Kidney epithelial cell (primary cell): ENCODE measurements at places on chromosomes 5 and 9. TPM values are rescaled to one million over a fixed set of nuclear protein-coding genes. Genes with fewer than 3 reads are reported as not detected.
A peak's percentile ranks its signal among the peaks of the same experiment; 100 is the strongest.

Gene STK10
- 23.3 and 24.7 TPM in 2 replicates for total RNA-seq

Gene TAF11L5
- not detected in 2 replicates for total RNA-seq

DNA sequence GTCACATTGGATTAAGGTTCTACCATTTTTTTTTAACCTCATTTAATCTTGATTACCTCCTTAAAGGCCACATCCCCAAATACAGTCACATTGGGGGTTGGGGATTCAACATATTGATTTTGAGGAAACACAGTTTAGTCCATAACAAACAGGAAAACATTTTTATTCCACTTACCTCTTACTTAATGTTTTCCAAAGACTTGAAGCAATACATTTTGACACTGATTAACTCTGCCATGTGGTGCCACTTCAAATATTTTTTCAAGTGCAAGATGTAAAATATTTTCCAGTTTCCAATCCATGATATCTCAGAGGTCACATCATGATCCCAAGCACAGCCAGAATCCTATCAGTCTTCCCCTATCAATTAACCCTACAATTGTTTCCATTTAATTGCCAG, 548.0 kb downstream of the CSNK1G3 start:
- DNase-seq = no peak

GRCh38 chr5:15731699-15732098, 231.7 kb downstream of the FBXL7 start:
- DNase-seq = no peak

- no peak for DNase-seq
Observed at GRCh38 chr5:171541341-171541776, 121.9 kb downstream of the FGF18 start.

Gene IL17B
- total RNA-seq = not detected in 2 replicates

Gene LHFPL2
- total RNA-seq = 33.1 and 39.0 TPM in 2 replicates

Gene TXNDC8
- total RNA-seq = not detected in 2 replicates

Gene CCDC171
- 3.3 and 5.0 TPM in 2 replicates for total RNA-seq

DNA sequence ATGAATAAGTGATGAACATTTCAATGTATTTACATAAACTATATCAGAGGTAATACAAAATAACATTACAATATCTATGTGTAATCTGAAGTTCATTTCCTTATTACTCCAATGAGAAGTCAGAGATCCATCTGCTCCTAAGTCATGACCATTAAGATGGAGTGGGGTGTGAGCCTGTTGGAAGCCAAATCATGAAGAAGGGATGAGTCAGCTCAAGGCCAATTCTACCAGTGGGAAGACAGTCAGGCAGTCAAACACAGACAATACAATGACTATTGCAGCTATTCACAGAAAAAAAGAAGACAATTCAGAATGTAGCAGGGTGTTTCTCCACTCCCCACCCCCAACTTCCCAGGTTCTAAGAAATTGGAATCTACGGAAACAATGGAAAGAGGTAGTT, 155.0 kb downstream of the NFIB start:
- no peak for DNase-seq

GRCh38 chr5:149024477-149024876, 38.4 kb downstream of the SH3TC2 start:
- no peak for DNase-seq

- no peak for DNase-seq
Observed at GRCh38 chr5:181120761-181121160, 10.2 kb downstream of the OR2V1 start.

Gene PCDHA1
- not detected in 2 replicates for total RNA-seq

Gene CXCL14
- total RNA-seq = not detected in 2 replicates

DNA sequence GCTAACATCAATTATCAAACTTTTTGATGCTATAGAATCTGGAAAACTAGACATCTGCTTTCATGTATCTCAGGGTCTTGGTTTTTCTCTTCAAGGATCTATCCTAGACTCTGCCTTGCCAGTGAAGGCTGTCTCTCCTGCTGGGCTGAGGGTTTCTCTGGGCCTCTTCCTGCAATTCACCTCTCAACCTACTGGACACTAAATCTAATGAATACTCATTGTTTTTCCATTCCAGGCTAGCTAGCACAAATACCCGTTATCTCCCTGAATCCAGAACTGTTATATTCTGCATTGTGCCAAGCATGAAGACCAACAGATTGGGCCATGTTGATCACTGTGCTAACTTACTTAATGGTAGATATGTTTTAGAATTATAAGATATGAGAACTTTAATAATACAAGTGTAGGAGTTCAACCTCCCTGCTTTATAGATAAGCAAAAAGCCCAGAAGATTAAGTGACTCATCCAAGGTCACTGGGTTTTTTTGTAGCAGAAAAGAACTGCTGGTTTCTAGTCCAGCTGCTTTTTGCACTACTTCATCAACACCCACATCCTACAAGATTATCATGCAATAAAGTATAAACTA, 56.5 kb upstream of the RNF38 start:
- no peak for DNase-seq

Gene OCLN
- total RNA-seq = 104 TPM in 2 replicates

DNA sequence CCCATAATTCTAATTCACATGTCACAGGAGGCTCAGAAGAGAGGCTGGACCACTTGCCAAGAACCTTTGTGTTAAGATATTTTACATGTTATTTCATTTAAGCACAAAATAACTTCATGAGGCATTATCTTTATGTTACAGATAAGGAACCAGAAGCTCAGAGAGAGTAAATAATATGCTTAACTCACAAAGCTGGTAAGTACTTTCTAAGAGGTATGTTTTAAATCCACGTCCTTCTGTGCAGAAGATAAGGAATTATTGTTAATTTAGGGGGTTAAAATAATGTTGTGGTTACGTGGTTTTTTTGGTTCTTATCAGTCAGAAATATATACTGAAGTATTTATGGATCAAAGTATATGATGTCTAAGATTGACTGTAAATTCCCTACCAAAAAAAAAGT, 8.0 kb downstream of the STRBP start:
- no peak for DNase-seq

Gene PDE4D
- 37.2 and 39.2 TPM in 2 replicates for total RNA-seq

- no peak for DNase-seq
Observed at GRCh38 chr5:106759581-106759980, 911.2 kb downstream of the EFNA5 start.

DNA sequence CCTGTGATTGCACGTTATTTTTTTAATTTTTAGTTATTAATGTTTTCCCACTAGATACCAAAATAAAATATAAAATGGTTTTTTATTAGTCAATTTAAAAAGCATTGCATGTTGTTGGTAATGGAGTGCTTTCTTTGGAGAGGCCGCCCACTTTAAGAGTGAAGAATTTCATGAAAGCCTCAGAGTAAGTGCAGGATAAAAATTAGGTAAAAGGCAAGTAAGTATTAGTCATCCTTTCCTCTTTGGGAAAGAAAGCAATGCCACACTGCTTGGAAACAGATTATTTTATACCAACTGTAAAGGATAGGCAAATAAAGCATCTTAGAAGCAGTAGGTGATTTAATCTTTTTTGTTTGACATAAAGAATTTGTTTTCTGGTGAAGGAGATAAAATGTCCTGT, 62.9 kb downstream of the HSD17B4 start:
- no peak for DNase-seq

Gene SLCO6A1
- not detected in 2 replicates for total RNA-seq

DNA sequence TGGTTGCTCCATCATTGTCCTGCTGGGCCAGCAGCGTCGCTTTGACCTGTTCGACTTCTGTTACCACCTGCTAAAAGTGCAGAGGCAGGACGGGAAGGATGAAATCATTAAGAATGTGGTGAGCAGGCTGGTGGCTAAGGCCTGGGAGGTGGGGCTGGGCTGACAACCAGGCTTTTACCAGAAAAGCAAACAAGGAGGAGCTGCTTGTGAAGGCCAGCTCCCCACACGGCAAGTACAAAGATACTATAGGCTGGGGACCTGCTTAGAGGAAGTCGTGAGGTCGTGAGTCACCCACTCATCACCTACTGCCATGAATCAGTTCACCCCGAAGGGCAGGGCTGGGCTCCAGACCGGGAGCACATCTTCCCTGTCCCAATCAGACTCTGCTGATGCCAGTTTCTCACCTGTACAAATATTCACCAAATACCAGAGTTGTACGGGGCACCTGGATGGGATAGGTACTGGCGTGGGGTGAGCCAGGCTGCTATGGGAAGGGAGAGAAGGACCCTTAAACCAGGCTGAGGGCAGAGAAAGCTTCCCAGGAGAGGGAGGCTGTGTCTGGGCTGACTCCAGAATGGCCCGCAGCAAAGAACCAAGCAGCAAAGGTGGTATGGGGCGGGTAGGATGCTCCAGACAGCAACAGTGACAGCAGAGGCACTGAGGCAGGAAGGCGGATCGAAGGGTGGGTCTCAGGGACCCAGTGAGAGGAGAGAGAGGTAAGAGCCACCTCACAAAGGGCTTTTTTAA, 69.3 kb upstream of the NIPAL4 start:
- peak; percentile 98 for DNase-seq

DNA sequence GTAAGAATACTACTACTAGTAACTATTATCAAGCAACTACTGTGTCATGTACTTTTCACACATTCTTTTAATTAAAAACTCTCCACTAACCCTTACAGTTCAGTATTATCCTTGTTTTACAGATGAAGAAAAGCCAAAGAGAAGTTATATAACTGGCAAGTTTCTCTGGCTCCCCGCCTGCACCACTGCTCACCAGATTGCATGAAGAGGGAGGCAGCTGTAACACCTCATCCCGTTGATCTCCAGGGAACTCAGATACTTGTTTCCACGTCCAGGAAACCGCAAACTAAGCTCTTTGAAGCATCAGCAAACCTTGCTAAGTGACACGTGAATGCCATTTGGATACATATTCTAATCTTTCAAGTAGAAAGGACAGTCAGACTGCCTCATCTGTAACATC, 70.3 kb downstream of the RIGI start:
- DNase-seq = no peak

- DNase-seq = no peak
Observed at GRCh38 chr5:104821606-104822005, 1259.0 kb upstream of the NUDT12 start.

DNA sequence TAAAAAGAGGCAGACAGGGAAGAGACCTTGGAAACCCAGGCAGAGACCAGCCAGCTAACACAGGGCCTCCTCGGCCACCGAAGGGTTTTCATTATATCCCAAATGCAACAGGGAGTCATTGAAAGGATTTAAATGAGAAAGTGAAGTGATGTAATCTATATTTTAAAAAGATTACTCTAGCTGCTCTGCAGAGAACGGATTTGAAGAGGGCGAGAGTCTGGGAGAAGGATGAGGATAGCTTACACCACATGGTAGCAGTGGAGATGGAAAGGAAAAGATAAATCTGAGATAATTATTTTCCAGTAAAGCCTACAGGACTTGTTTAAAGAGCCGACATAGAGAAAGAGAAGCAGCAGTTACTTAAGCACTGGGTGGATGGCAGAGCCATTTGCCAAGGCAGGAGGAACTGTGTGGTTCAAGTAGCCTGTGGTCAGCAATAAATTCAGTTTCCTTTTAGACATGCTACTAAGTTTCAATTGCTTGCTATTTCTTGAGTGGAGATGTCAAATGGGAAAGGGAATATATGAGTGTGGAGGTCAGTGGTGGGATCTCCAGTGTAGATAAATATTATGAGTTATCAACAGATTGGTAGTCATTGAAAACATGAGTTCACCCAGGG, 9.3 kb downstream of the FBN2 start:
- no peak for DNase-seq

GRCh38 chr9:69190086-69190862, 16.2 kb downstream of the TJP2 start:
- DNase-seq = no peak

- peak; percentile 4 for DNase-seq
Observed at GRCh38 chr5:111223787-111224560, at the start of gene CAMK4. Gene CAMK4 (plus strand): TSS chr5:111224384. CDS start chr5:111224484, 100 bp downstream.

DNA sequence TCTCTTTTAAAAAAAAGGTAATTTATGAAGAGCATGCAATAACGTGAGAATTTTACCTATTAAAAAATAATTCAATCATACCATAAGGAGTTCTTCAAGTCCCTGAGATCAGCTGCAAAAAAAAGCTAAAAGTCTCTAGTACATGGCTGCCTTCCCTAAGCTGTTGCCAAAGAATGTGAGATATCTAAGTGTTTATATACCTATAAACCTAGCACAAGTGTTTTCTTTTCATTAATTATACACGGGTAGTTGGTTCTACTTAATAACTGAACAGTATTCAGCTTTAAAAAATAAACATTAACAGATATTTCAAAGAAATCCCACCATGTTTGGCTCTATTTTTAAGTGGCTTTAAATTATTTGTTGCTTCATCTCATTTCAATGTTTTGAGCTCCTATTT, 25.9 kb downstream of the FNBP1 start:
- DNase-seq = no peak

GRCh38 chr9:98491231-98491651, 217.5 kb downstream of the GABBR2 start:
- DNase-seq = no peak

Gene PCDHB11
- total RNA-seq = 1.8 and 3.1 TPM in 2 replicates

GRCh38 chr5:32426440-32427151, 17.9 kb downstream of the ZFR start:
- no peak for DNase-seq

DNA sequence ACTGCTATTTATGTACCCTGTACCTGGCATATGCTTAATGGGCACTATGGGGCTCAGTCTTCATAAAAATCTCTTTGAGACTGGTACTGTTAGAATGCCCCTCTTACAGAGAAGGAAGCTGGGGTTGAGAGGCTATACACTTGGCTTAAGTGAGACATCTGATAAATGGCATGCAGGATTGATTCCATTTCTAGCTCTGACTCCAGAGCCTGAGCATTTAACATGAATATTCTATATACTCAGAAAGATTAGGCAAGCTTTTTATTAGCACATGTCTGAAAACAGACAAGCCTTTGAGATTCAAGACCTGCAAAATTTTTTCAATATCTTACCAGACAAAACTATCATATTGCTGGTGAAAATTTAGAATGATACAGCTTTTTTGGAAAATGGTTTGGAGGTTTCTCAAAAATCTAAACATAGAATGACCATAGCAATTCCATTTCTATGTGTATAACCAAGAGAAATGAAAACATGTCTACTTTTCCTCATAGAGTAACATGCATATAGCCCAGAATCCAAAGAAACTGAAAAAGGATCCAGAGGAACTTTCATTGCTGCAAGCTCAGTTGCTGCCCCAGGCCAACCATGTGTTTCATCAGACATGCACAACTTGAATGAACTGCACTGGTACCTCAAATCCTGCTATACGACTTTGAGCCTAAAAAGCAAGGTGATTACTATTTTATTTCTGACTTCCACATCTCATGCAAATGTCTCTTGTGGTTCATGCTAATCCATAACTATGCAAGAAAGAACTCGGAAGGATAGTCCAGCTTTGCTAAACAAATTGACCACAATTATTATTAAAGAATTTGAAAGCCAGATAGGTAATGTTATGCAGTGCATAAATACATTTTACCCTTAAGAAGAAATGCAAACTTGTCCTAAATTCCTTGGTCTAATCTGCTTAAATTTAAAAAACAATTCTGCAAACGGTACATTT, 389.0 kb upstream of the GRIA1 start:
- no peak for DNase-seq

GRCh38 chr9:88604836-88605511, 70.0 kb downstream of the NXNL2 start:
- no peak for DNase-seq

Gene PGM5
- total RNA-seq = 0.79 and 1.2 TPM in 2 replicates

- no peak for DNase-seq
Observed at GRCh38 chr5:132763181-132764036, 13.6 kb downstream of the SEPTIN8 start.

Gene PRRT1B
- not detected in 2 replicates for total RNA-seq
